ENCODE measurements at places on chromosomes 2 and 18.
A peak's percentile ranks its signal among the peaks of the same experiment; 100 is the strongest.

- DNase-seq = no peak
Observed at GRCh38 chr2:204452464-204453023, 92.7 kb upstream of the PARD3B start.

DNA sequence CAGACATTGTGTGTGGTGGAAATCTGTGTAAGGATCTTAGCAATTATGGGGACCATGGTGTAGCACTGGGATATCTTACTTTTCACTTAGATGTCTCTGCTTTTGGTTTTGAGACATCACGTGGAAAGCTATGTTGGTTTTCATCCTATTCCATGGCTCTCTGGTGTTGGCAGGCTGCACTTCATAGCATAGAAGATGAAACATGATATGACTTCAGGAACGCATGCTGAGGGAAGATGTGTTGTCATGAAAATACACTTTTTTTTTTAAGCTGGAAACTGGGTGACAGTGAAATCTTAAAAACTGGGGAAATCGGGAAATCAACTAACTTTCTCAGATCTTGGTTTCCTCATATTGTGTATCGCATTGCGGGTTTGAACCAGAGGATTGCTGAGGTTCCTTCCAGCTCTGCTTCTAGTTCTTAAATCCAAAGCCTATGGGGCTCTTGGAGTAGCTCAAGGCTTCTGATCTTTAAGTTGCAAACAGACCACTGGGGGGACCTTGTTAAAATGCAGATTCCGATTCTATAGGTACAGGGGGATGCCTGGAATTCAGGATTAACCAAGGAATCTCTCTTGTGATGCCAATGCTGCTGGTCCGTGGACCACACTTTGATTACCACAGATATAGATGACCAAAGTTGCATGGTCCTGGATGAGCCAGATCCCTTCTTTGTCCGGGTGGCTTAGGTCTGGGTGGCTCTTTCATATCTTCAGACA, 160.7 kb downstream of the SH3RF3 start:
- no peak for DNase-seq

DNA sequence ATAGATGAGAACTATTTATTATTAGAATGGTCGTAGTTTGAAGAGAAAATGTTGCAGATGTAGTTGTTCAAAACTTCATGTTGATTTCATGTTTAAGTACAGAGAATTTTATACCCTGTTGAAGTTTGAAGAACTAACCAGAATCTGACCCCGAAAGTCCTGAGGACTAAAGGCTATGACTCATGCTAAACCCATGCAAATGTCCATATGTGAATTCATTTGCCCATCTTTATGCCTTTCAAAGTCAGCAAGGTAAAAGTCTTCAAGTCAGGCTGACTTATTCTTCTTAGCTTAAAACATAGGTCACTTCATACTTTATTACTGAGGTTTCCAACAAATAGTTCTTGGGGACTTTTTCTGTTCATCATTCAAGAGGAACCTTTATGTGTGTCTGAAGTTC, 185.5 kb downstream of the CCDC85A start:
- no peak for DNase-seq

GRCh38 chr2:178782236-178782635, 25.0 kb downstream of the TTN start:
- DNase-seq = no peak

DNA sequence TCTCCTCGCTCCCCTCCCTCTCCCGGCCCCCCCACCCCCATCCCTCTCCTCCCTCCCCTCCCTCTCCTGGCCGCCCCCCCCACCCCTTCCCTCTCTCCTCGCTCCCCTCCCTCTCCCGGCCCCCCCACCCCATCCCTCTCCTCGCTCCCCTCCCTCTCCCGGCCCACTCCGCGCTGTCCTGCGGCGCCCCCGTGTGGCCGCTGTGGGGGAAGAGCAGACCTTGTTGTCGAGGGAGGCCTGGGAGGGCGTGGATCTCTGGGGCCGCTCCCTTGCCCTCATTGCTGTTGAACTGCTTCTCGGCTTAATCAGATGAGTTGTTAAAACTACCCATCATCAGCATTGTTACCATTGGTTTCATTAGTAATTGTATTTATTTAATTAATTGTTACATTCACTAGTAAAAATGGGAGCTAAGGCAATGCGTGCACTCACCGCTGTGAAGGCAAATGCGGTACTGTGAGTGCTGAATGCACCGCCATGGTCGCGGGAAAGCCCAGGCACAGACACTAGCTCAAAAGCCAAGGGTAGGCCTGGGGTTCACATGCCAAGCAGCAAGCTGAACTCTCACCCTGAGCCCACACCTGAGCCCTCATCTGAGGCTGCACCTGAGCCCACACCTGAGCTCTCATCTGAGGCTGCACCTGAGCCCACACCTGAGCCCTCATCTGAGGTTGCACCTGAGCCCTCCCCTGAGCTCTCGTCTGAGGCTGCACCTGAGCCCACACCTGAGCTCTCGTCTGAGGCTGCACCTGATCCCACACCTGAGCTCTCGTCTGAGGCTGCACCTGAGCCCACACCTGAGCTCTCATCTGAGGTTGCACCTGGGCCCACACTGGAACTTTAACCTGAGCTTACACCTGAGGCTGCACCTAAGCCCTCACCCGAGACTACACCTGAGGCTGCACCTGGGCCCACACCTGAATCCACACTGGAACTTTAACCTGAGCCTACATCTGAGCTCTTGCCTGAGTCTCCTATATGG, 8.8 kb downstream of the RTP5 start:
- DNase-seq = peak; percentile 73

DNA sequence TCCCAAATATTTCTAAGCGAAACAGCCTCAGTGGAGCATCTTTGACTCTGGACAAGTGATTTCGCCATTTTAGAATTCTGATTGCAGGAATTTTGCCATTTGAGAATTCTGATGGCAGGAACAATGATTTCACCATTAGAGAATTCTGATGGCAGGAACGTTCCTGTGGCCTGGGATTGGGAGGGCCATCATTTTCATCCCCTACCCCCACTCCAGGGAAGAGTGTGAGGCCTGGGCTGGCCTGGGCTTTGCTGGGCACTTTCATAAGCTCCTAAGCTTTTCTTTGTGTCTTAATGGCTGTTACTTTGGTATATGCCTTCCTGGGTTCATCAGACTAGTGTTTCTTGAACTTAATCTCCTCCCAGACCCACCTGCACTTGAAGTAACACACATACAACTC, 129.3 kb upstream of the EPAS1 start:
- no peak for DNase-seq

GRCh38 chr2:144470816-144471215, 49.1 kb downstream of the ZEB2 start:
- no peak for DNase-seq

- no peak for DNase-seq
Observed at GRCh38 chr2:195505701-195506100, 151.3 kb upstream of the SLC39A10 start.

GRCh38 chr2:35784777-35785176, 570.8 kb upstream of the CRIM1 start:
- no peak for DNase-seq

GRCh38 chr2:144495227-144496091, 24.5 kb downstream of the ZEB2 start:
- DNase-seq = no peak

DNA sequence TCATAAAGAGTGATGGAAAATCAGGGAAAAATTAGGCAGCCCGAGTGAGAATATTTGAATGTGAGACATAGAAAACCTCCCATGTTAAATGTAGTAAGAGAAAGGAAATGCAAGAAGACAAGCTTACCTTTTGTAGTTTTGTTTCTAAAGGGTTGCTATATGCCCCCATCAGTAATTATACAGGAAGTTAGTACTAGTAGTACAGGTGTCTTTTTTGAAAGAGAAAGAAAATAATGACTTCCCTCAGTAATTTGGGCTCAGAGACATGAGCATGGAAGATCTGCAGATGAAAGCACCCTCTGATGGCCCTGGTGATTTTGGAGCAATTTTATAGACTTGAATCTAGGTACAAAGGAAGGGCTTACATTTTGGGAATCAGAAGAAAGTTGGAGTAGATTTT, 80.8 kb downstream of the RHBDD1 start:
- DNase-seq = no peak

DNA sequence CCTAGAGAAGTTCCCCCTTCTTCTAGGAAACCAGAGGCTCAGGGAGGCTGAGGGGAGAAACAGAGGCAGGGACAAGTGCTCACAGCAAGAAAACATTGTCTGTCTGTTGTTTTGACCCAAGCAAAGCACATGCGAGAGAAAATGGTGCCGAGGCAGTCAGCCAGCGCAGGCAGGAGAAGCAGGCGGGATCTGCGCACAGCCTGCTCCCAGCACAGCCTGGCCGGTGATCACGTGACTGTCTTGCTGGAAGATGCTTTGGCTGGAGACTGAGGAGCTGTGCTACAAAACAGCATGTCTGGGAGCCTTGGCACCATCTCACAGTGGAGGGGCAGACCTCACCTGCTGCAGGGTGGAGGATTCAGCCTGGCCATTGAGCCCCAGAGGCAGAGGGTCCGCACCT, 93.7 kb upstream of the MYCN start:
- DNase-seq = no peak

DNA sequence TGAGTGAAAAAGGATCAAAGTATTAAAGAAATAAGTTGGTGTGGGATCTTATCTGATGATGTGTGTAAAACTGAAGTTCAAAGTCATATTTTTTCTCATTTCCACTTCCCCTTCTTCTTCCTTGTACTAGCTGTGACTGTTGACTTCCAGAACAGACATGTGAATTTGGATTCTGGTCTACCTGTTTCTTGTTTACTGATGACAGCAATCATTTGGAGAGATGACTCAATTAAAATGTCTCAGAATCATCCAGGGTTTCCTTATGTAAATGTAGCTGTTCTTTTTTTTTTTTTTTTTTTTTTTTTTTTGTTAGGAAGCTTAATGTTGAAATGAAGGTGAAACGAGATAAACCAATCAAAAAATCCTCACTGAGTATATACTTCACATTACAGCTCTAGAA, 819.9 kb upstream of the PIK3C3 start:
- DNase-seq = no peak

DNA sequence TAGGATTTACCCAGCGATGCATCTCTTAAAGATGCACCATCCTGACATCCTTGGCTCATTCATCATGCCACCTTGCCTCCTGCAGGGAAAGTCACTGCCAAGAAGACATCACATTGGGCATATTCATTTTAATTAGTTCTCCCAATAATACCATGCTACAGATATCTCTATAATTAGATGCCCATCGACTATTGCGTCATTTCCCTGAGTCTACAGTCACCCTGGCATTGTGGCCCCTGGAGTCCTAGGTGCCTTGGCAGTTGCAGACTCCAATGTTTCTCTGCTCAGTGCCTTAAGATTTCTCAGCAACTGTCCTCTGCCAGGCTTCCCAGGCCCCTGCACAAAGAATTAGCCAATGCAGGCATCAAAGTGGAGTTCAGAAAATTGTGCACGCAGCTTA, 32.6 kb downstream of the RDH14 start:
- no peak for DNase-seq

DNA sequence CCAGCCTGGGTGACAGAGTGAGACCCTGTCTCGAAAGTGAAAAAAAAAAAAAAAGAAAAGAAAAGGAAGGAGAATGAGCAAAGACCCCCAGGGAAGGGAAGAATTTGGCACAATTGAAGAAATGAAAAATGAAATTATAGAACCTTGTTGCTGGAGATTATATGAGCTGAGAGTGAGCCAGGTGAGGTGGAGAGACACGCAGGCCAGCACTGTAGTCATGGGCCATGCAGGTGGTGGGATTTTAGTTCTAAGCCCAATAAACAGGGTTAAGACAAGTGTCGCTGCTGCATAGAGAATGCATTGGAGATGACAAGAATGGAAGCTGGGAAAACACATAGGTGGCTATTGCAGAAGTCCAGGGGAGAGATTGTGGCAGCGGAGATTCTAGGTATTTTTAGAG, 32.3 kb downstream of the FBLN7 start:
- no peak for DNase-seq

- DNase-seq = no peak
Observed at GRCh38 chr2:43473767-43474166, 122.1 kb downstream of the THADA start.

DNA sequence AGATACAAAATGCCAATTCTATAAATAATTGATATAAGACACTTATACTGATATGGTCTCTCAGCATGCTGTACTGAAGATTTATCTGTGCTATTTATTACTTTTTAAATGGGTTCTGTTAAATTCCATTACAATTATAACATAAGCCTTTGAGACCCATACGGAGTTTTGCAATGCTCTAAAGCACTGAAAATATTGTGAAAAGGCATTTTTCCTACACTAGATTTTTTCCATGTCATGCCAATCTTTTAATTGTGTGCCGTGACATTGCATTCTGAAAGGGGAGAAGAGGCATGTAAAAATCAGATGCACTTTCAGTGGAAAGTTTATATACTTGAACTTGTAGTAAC, 46.5 kb downstream of the EFEMP1 start:
- no peak for DNase-seq

GRCh38 chr2:84723831-84724230, 157.1 kb downstream of the TRABD2A start:
- no peak for DNase-seq

DNA sequence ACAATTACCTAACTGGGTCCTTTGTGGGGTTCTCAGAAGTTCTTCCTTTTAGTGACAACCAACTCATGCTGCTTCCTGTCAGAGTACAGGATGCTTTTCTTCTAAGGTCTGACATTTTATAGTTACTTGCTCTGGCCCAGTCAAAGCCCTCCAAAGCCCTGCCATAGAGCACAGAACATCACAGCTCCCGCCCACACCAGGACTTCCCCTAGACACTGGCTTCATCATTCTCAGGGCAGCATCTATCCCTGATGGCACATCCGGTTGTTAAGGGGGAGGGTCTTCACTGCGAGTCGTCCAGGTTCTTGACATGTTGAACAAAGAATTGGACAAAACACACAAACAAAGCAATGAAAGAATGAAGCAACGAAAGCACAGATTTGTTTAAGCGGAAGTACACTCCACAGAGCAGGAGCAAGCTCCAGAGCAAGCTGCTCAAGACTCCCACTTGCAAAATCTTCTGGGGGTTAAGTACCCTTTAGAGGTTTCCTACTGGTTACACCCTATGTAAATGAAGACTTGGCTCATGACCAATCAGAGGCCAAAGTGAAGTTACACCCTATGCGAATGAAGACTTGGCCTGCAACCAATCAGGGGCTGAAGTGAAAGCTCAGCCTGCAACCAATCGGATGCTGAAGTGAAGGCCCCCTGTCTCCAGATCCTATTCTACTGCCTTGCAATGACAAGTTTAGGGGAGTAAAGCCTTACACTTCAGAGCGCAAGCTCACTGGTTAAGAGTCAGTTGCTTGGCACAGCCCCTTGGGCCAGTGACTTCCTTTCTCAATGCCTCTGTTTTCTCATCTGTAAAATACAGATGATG, 79.0 kb downstream of the HDAC4 start:
- DNase-seq = peak; percentile 72

DNA sequence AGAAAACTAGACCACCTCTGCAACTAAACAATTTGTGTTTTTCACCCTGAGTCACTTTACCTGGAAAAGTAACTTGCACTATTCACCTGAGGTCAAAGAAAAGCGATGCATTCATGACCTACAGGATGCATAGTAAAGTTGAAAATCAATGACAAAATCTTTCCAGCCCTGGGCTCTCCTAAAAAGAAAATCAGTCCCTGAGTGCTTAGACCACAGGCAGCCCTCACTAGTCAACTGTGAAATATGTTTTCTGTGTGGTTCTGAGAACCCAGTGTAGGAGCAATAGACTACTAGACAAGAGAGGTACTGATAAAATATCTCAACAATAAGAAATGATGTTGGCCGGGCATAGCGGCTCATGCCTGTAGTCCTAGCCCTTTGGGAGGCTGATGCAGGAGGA, 133.1 kb downstream of the TXNL1 start:
- DNase-seq = no peak

- DNase-seq = no peak
Observed at GRCh38 chr2:98102878-98103277, 15.9 kb downstream of the VWA3B start.

- DNase-seq = no peak
Observed at GRCh38 chr2:226079671-226080181, 680.2 kb downstream of the NYAP2 start.

GRCh38 chr2:148548716-148549400, 95.7 kb upstream of the EPC2 start:
- DNase-seq = no peak
